ENCODE measurements at places on chromosomes 4 and X. TPM values are rescaled to one million over a fixed set of nuclear protein-coding genes. Genes with fewer than 3 reads are reported as not detected.

The CSAG3 gene
- not detected for total RNA-seq

The IL13RA2 gene
- total RNA-seq = not detected

The CLIC2 gene
- total RNA-seq = 0.61 TPM

The PABPC5 gene
- total RNA-seq = 1.4 TPM

The PF4V1 gene
- not detected for total RNA-seq

The SASH3 gene
- not detected for total RNA-seq

The HOPX gene
- not detected for total RNA-seq

The SMAD1 gene
- 22.6 TPM for total RNA-seq

The ARHGAP4 gene
- total RNA-seq = 25.9 TPM

The FAT1 gene
- total RNA-seq = 137 TPM

The TTC29 gene
- total RNA-seq = 0.28 TPM

The CEP135 gene
- total RNA-seq = 12.4 TPM

The GABRQ gene
- 9.6 TPM for total RNA-seq
